ENCODE measurements at places on chromosomes 7 and 10.

DNA sequence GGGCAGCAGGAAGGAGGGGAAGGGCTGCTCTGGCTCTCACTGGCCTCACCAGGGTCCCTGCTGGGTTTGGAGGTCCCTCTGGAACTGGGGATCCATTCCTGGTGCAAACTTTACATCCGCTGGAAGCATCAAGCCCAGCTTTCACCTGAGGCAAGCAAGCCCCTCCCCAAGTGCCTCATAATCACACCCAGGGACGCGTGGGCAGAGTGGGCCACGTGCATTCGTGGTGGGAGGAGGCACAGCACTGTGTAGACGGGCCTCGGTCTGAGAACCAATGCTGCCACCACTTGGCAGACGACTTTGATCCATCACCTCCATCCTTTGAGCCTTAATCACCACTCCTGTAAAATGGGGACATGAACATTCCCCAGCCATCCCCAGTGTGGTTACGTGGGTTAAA lies 74.1 kb downstream of the VWA2 start:
- DNase-seq: no peak

GRCh38 chr7:100093498-100093897 lies 4.7 kb downstream of the COPS6 start:
- DNase-seq: no peak

DNA sequence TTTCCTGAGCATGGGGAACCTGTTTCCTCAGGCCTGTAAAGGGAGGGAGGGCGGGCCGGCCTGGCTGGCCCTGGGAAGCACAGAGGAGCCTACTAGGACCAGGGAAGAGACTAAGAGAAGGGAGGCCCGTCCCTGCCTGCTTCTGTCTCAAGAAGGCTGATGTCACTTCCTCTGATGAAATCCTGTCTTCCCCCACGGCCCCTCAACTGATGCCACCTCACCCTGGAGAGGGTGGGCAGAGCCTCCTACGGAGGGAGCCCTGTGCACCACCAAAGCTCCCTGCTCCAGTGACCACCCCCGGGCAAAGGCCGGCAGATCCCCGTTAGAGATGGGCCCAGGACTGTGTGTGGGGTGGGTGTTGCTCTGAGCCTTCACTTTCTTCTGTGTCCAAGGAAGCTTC lies 1.0 kb upstream of the PILRA start:
- no peak for DNase-seq

DNA sequence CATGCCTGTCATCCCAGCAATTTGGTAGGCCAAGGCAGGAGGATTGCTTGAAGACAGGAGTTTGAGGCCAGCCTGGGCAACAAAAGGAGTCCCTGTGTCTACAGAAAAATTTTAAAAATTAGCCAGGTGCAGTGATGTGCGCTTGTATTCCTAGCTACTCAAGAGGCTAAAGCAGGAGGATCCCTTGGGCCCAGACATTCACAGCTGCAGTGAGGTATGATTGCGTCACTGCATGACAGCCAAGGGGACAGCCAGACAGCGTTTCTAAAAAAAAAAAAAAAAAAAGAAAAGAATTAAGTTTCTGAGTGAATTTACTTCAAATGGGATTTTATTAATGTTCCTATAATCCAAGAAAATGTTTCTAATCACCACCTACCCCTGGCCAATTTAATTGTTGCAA lies 87.4 kb upstream of the RNF148 start:
- DNase-seq: no peak

DNA sequence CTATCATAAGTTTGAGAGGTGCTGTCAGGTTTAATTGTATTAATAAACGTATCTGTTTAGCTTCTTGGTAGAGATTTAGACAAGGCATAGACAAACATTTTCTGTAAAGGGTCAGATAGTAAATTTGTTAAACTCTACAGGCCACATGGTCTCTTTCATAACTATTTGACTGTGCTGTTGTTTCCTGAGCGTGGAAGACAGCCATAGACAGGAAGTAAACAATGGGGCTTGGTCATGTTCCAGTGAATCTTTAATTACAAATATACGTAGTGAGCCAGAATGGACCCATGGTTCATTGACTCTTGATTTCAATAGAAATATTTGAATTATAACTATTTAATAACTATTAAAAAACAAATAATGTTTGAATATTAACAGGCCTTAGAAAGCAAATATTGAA lies 451.1 kb downstream of the SH2D4B start:
- DNase-seq: no peak

DNA sequence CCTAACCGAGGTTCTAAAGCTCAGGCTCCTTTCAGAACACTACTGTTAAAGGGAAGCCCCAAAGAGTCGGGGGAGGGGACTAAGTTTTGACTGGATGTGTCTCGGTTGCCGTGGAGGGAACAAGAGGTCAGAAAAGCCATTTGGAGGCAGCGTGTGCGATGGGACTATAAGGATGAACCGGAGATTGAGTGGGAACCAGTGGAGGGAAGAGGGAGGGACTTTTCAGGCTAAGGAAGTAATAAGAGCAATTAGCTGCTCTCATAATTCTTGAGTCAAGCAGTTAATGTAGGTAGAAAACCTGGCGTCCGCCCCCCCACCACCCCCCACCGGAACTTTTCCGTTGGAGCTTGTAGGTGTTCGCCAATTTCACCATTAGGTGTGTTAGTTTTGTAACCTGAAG lies 491 bp upstream of the AKAP9 start:
- no peak for DNase-seq

DNA sequence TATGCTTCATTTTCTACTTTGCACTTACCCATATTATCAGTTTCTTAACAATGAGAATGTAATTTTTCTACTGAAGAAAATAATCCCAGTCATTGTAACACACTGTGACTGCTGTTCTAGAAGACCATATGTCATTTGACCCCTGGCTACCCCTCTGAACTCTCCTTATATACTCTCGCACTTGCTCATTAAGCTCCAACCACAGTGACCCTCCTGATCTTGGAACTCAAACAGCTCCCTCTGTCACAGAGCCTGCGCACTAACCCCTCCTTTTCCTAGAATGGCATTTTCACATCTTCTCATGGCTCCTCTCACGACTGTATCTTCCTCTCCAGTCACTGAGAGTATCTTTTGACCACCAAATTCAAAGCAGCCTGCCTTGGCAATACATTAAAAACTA lies 169.7 kb downstream of the CACNA2D1 start:
- no peak for DNase-seq

GRCh38 chr7:31017721-31018120 lies 34.4 kb upstream of the ADCYAP1R1 start:
- DNase-seq: no peak

DNA sequence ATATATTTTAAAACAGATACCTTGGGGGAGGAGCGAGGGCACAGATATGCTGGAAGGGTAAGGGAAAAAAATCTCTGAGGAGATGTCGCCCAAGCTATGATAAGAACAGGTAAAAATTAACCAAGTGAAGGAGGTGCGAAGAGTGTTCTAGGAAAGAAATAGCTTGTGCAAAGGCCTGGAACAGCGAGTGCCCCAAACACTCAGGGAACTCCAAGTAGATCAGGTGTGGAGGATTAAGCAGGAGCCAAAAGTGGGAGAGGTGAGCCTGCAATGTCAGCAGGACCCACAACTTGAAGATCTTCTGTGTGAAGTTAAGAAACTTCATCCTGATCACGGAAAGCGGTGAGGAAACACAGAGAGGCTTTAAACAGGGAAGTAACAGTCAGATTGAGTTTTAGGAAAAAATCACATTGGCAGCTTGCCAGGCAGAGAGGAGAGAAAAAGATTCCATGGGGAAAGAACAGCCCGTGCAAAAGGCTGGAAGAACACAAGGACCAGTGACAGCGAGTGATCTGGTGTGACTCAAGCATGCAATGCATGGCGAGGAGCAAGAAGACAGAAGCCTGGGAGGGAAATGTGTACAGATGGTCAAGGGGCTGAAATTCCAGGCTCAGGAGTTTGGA lies 30.7 kb downstream of the FGF8 start:
- no peak for DNase-seq

Measured in stimulated activated CD4-positive, alpha-beta T cell treated with anti-CD3 and anti-CD28 coated beads, Interleukin-12 subunit alpha, Interleukin-12 subunit beta, amount 100 ng/mL, for 24 hours (primary cell).